CD4-positive, alpha-beta T cell treated with Interleukin-10 for 1 hour (primary cell): ENCODE measurements at places on chromosomes 16 and 17.

- no peak for DNase-seq
Observed at GRCh38 chr16:9908613-9909012, 273.6 kb downstream of the GRIN2A start.

DNA sequence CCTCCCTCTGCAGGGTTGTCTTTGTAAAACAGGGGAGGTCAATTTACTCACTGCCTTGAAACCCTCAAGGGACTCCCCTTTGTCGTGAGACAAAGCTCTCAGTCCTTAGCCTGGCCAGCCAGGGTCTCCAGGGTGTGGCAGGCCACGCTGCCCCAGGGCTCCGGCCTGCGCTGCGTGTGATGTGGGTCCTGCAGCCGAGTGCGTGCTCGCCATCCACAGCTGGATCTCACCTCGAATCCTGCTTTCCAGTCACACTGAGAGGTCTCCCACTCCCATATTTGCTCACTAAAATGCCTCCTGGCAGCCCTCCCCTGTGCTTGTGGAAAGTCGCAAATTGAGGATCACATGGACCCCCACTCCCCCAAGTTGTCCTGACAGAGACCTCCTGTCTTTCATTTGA, 10.0 kb upstream of the CLEC18C start:
- DNase-seq, result no peak

GRCh38 chr16:31455601-31456314, 3.5 kb upstream of the ARMC5 start:
- DNase-seq, result peak; percentile 39

GRCh38 chr17:40647624-40648383, at the start of gene SMARCE1:
SMARCE1 (minus strand) TSS chr17:40647818; CDS start chr17:40645802, 2,016 bp downstream.
- DNase-seq, result peak; percentile 82

- DNase-seq, result no peak
Observed at GRCh38 chr16:47477679-47478078, 16.5 kb downstream of the PHKB start.

DNA sequence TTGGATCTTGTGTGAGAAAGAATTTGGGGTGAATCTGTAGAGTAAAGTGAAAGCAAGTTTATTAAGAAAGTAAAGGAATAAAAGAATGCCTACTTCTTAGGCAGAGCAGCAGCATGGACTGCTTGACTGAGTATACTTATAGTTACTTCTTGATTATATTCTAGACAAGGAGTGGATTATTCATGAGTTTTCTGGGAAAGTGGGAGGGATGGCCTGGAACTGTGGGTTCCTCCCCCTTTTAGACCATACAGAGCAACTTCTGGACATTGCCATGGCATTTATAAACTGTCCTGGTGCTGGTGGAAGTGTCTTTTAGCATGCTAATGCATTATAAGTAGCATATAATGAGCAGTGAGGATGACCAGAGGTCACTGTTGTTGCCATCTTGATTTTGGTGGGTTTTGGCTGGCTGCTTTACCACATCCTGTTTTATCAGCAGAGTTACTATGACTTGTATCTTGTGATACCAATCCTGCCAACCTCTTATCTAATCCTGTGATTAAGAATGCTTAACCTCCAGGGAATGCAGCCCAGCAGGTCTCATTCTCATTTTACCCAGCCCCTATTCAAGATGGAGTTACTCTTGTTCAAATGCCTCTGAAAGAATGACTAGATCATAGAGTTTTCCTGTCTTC, 58.7 kb downstream of the HSD17B2 start:
- DNase-seq, result no peak

GRCh38 chr17:59357929-59358328, 26.5 kb downstream of the YPEL2 start:
- DNase-seq, result no peak

GRCh38 chr17:33451221-33451620, 158.1 kb upstream of the ASIC2 start:
- DNase-seq, result no peak

DNA sequence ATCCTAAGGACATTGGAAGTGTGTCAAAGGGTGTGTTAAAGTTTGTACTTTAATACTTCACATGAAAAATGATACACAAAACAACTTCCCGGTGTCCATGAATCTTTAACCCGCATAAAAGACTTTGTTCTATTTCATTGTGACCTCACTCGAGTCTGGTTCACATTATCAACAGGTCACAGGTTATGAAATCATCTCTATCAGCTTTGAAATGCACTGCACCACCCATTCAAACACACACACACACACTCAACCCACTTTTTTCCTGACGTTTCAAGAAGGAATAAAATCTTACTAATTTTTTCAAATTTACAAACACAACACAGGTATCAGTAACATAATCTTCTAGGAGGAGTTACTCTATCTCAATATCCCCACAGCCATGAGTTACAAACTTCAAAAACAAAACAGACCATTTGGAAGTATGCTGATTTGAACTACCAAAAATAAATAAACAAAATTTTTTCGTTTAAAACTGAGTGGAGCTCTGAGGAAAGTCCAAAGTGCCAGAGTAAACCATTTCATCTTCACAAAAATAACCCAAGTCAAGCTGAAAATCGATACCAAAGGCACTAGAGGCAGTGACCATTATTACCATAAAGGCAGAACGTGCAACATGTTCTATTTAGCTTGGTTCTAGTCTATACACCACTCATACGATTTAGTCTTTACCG, 2.7 kb downstream of the ACOX1 start:
- no peak for DNase-seq

GRCh38 chr17:61399131-61400065, at the start of gene TBX2:
TBX2 (plus strand) TSS chr17:61399843; CDS start chr17:61400177, 334 bp downstream.
- DNase-seq, result no peak

DNA sequence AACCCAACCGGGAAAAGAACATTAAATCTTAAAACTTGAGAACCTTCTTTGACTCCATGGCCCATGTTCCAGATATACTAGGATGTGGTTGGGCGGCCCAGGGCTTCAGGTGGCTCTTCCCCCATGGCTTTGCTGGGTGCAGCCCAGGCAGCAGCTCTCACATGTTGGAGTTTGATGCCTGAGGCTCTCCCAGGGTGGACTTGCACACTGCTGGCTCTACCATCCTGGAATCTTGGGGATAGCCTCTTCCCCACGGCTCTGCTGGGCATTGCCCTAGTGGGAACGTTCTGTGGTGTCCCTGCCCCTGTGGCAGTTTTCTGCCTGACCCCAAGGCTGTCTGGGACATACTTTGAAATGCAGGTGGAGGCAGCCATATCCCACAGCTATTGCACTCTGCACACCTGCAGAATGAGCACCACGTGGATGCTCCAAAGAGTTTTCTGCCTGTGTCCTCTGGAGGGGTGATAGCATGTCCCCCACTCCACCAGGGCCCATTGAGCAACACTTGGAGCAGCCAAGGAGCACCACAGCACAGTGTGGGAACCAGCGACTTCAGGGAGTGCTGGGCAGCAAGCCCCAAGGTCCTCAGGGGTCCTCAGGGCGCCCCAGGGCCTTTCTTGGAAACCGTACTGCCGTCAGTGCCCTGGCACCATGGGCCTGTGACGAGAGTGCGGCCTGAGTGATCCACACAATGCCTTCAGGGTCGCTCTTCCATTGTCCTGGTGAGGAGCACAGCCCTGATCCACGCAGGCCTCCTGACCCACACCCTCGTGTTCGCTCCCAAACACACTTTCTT, 70.8 kb downstream of the GOSR1 start:
- no peak for DNase-seq

DNA sequence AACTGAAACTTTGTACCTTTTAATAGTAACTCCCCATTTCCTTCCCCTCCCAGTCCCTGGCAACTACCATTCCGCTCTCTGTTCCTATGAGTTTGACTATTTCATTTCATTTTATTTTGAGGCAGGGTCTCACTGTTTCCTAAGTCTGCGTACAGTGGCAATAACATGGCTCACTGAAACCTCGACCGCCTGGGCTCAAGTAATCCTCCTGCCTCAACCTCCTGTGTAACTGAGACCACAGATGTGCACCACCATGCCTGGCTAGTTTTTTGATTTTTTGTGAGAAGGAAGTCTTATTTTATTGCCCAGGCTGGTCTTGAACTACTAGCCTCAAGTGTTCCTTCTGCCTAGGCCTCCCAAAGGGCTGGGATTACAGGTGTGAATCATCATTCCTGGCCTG, 808.1 kb downstream of the CDH11 start:
- no peak for DNase-seq

GRCh38 chr16:65279576-65279975, 157.7 kb upstream of the CDH11 start:
- DNase-seq, result no peak

DNA sequence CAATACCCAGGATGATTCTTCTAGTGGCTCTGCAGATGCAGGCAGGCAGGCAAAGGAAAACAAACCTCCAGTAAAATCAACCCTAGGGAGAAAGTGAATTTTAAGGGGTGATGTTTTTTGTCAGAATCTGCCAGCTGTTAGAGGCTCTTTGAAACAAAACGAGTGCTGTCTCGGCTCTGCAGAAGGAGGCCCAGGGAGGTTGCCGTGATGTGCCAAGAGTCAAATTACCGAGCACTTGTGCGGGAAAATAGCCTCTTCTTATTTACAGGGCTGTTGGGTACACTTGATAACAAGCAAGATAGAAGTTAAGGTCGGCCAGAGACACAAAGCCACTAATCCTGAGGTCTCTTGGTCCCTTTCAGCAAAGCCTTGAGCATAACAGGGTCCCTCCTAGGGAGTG, 68.9 kb upstream of the EEF2KMT start:
- DNase-seq, result no peak

DNA sequence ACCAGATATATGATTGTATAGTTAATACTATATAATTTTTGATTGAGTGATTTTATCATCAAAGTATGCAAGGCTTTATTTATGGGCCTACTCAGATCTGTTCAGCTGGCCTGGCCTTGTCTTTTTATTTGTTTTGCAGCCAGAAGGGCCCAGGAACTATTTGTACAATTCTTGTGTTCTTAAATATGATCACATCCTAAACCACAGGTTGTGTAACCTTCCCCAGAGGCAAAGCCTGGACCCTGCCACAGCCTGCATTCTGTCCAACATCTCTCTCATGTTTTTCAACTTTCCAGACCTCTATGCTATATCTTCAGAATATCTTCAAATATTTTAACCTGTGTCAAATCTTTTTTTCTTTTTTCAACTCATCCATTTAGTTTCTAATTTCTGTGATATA, 410.4 kb upstream of the MON1B start:
- DNase-seq, result no peak

DNA sequence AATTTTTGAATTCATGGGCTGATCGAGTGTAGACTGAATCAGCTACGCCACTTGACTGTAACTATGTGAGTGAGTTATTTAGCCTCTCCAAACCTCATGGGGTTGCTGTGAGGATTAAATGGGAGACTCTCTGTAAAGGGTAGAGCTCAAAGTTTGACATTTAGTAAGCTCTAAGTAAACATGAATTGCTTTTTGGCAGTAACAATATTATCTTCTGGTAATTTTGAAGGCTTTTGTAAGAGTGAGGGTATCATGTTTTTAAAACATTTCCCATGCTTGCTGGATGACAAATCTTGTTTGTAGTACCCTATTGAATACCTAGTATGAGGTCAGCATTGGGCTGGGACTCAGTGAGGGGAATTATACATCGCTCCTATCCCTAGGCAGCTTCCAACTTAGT, 35.3 kb downstream of the MRTFB start:
- no peak for DNase-seq

GRCh38 chr17:79400989-79401703, 209.7 kb downstream of the RBFOX3 start:
- peak; percentile 77 for DNase-seq

GRCh38 chr17:75518201-75518600, 1.9 kb downstream of the TSEN54 start:
- DNase-seq, result peak; percentile 68

GRCh38 chr16:90020838-90021382, 1.7 kb upstream of the DBNDD1 start:
- no peak for DNase-seq

DNA sequence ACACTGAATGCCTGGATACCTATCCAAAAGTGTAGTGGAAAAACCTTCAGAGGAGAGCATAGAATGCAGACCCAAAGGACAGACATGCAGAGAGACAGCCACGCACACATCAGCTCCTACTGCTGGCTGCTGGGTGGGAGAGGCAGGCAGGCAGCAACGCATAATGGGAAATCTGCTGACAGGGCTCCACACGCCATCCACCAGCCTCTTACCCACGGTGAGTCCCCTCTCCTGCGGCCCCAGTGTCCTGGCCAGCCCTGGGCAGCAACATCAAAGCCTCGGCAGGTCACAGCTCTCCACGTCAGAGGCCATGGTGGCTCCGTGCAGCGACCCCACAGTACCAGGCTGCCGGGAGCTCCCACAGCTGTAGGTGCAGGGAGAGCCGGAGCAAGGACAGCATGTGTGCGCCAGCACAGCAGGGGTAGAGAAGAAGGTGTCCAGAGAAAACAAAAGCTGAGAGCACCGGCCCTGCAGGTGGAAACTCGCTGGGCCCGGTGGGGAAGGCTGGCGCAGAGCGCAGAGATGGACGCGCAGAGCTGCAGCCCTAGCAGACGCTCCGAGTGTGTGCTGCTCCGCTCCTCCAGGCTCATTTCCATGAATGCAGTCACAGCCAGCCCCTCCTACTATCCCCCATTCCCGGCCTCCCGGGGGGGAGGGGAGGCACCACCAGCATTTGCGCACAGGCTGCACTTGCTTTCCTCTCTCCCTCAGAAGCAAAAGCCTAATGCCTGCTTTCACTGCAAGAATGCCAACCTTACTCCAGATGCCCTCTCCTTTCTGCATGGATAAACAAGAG, 58.9 kb downstream of the CYTH1 start:
- DNase-seq, result no peak

DNA sequence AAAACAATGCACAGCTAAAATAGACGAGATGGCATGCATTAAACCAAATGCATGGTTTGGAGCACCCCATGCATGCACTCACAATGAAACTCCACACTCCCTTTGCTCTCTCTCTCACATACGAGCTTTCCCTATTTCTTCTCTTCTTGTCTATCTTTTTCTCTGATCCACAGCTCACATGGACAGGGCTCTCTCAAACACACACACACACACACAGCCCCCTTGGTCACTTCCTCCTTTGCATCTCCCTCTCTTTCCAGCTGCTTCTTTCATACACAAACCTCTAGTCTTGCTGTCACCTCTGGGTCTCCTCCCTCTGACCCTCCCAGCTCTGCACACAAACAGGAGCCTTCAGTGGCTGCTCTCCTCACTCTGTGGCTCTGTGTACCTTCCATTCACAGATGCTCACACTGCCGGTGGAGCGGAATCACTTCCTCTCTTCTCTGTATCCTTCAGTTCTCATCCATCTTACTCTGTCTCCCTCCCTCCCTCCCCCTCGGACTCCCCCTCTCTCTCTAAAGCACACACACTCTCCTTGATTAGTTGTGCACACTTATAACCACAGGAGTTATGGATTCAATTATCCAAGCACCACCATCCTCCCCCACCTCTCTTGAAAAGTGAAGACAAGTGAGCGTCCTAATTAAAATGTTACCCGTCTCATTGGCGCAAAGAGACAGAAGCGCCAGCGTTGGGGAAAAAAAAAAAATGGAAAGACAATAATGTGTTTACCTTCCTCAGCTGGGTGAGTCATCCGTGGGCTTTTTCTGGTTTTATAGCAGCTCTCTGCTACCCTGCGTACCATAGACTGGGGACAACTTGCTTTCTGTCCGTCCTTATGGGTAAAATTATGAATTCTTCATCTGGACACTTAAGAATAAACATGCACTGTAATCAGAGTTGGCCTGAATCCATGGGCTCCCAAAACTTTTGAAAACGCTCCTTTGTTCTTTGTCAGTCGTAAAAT, 90.8 kb downstream of the SHISA6 start:
- no peak for DNase-seq

- no peak for DNase-seq
Observed at GRCh38 chr17:7077911-7078546, 2.0 kb downstream of the CLEC10A start.

- DNase-seq, result no peak
Observed at GRCh38 chr17:14019186-14019956, 49.9 kb upstream of the COX10 start.

- no peak for DNase-seq
Observed at GRCh38 chr16:48999508-48999907, 282.1 kb downstream of the CBLN1 start.

GRCh38 chr17:28042721-28043291, 329 bp downstream of the NLK start:
- no peak for DNase-seq
